Frontal cortex (tissue), 4 donors: ENCODE measurements at places on chromosomes 6 and 20. TPM values are rescaled to one million over a fixed set of nuclear protein-coding genes. Genes with fewer than 3 reads are reported as not detected.

DDO gene
- 0.41 TPM for total RNA-seq

WFDC5 gene
- total RNA-seq: not detected

PARD6B gene
- 20.4 TPM for total RNA-seq

SLC35D3 gene
- total RNA-seq: 0.82 TPM

TMEM151B gene
- 45.7 TPM for total RNA-seq

TUBE1 gene
- total RNA-seq: 32.6 TPM

MACROD2 gene
- 47.7 TPM for total RNA-seq

MEI4 gene
- total RNA-seq: 0.82 TPM

BPIFB1 gene
- not detected for total RNA-seq

CCN5 gene
- not detected for total RNA-seq

IL20RA gene
- 0.41 TPM for total RNA-seq

BPI gene
- under 0.01 TPM for total RNA-seq

VIP gene
- total RNA-seq: 4.1 TPM

CYP39A1 gene
- total RNA-seq: 2.9 TPM

EYS gene
- 2.0 TPM for total RNA-seq

SOX4 gene
- 418 TPM for total RNA-seq

FOXF2 gene
- 1.2 TPM for total RNA-seq

FAM83B gene
- total RNA-seq: 0.41 TPM

COL12A1 gene
- 22.8 TPM for total RNA-seq

TUBB gene
- total RNA-seq: 1,325 TPM

GGT7 gene
- total RNA-seq: 13.5 TPM

C20orf141 gene
- total RNA-seq: not detected

CCHCR1 gene
- total RNA-seq: 5.7 TPM

ALDH5A1 gene
- total RNA-seq: 16.7 TPM

IL17F gene
- not detected for total RNA-seq

EGFL8 gene
- 5.7 TPM for total RNA-seq

LAMA4 gene
- total RNA-seq: 24.1 TPM
